ENCODE measurements at places on chromosomes 6 and 20.

DNA sequence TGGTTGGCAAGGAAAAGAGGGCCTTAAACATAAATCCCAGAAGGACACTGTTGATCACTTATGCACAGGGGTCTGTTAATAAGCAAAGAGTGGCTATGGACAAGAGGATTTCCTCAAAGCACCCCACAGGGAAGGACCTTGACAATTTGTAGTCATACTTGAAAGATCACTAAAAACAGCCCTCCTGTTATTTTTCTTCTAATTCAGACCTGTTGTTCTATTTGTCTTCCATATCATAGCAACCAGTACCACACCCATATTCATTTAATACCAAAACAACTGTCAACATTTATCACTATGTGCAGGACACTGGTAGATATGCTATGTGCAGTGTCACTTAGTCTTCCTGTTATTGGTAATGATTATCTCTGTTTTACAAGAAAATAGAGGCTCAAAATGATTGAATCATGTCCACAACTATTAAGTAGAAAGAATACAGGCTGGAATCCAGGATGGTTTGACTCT, 3.2 kb upstream of the DYNLRB1 start:
- no peak for DNase-seq

DNA sequence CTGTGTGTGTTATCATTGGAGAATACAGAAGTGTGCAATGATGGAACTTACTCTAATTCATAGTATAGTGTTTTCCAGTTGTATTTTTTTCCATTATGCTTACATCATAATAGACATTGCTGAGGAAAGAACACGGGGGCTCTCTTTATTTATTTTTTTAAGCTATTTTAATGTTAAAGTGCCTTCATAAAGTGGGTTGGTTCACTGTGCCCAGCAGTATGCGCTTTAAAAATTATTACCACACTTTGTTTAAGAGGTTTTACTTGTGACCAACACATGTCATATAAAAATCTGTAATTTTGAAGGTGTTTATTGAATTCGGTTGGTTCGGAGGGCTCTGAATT, 215.8 kb downstream of the TMEM242 start:
- no peak for DNase-seq

DNA sequence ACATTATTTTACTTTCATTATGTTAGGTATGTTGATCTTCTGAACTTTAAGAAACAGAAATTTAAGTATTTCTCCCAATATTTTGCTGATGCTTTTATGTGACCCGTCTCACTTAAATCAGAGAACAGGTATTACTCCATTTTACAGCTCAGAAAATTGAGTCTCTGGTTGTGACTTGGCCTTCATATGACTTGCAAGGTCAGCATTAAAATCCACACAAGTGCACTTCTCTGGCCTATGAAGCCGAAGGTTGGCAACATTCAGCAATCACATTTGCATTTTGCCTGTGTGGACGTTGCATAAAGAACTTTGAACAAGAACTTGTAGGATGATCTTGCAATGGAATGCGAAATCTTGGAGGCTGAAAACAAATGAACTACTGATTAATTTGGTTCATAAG, 10.1 kb upstream of the MYLIP start:
- no peak for DNase-seq

GRCh38 chr20:25229486-25230165, 18.3 kb upstream of the PYGB start:
- no peak for DNase-seq

GRCh38 chr6:166351715-166352285, 9.5 kb upstream of the SFT2D1 start:
- DNase-seq = no peak

GRCh38 chr6:29653452-29654038, 3.3 kb upstream of the MOG start:
- no peak for DNase-seq

DNA sequence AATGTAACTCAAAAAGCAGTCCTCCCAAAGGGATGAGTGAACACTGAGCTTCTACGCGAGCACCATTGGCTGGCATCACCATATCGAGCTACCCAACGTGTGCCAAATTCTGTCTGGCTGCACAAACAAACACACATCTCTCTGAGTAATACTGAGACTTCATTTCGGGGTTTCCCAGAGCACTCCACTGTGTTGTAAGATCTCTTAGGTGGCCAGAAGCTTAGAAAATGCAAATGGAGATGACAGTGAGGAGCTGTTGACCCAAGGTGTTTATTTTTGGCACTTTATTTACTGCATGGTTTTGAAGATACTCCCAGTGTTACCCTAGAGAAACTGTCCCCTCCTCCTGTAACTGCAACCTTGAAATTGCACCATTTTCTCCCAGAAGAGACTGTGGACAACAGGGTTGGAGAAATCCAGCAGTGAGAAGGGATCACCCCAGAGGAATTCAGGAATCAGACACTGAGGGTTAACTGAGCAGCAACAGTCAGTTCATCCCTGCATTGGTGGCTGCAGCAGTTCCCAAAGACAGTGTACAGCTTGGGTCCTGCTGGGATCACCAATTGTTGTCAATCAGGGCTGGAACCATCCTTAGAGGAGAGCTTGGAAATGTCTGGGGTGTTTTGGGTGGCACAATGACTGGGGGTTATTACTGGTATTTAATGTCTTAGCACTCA, 1.0 kb upstream of the RIPOR2 start:
- no peak for DNase-seq

GRCh38 chr6:39566456-39566855, 158.8 kb downstream of the KIF6 start:
- DNase-seq = no peak

- no peak for DNase-seq
Observed at GRCh38 chr6:3337521-3338350, 79.0 kb downstream of the PSMG4 start.

GRCh38 chr6:87912102-87912501, 135.5 kb upstream of the SPACA1 start:
- no peak for DNase-seq

GRCh38 chr6:169985121-169986015, 233.9 kb downstream of the ERMARD start:
- DNase-seq = no peak

GRCh38 chr6:155261111-155261900, 2.5 kb upstream of the CLDN20 start:
- no peak for DNase-seq

DNA sequence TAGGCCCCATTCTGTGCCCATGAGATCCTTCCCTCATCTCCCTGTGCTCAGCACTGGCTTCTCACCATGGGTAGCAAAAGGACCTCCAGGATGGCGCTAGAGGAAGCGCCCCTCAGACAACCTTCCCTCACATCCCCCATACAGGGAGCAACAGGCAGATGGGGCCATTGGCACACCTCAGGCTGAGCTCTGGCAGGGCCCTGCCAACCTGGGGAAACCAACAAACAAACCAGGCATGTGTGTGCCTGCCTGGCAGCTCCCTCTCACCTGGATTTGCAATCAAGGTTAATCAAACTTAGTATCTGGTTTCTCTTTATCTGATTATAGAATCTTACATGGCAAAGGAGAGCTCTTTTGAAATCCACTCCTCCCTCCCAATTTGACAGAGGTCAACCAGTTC, 134.9 kb downstream of the SLC23A2 start:
- no peak for DNase-seq

GRCh38 chr6:1242021-1242420, 69.9 kb upstream of the FOXQ1 start:
- DNase-seq = no peak

DNA sequence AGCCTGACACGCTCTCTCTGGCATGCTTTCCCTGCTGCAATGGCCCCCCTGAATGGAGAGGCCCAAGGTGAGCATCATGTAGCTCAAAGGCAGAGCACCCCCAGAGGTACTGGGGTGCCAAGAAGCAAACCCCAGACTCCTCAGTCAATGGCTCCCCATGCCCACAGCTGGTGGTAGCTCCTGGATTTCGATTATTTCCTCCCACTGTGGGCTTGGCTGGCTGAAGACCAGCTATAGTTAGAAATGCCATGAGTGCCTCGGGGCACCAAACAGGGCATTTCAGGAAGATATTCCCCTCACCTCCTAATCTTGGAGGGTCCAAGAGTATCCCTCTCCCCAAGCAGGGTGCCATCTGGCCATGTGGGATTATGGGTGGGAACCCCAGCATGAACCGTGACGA, 16.8 kb downstream of the MAP1LC3A start:
- DNase-seq = no peak

DNA sequence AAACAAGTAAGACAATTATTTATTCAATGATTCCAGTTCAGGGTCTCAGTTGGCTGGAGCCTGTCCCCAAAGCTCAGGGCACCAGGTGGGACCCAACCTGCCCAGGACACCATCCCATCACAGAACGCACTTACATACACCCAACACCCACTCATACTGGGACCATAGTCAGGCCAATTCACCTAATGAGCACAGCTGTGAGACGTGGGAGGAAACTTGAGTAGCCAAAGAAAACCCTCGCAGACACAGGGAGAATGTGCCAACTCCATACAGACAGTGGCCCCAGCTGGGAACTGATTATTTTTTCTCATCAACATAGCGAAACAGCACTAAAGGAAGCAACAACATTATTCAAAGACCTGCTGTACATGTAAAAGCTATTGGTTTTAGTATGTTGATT, 58.6 kb upstream of the DOK5 start:
- no peak for DNase-seq

GRCh38 chr6:41502917-41503671, 43.1 kb upstream of the FOXP4 start:
- DNase-seq = no peak

- DNase-seq = no peak
Observed at GRCh38 chr6:134684423-134684795, 265.5 kb downstream of the ALDH8A1 start.

DNA sequence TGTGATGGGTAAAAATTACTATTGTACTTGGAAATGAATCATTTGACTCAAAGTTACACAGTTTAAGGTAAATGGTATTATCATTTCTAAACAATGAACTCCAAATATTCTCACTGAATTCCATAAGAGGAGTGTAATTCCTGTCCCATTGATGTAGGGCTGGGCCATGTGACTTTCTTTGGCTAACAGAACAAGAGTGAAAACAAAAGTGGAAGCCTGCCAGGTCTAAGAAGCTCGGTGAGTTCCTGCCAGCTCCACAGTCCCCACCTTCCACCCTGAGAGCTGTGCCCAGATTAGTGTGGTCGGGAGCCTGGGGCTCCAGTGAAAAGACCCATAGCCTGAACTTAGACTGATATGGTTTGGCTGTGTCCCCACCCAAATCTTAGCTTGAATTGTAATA, 24.6 kb downstream of the TBXT start:
- DNase-seq = no peak

DNA sequence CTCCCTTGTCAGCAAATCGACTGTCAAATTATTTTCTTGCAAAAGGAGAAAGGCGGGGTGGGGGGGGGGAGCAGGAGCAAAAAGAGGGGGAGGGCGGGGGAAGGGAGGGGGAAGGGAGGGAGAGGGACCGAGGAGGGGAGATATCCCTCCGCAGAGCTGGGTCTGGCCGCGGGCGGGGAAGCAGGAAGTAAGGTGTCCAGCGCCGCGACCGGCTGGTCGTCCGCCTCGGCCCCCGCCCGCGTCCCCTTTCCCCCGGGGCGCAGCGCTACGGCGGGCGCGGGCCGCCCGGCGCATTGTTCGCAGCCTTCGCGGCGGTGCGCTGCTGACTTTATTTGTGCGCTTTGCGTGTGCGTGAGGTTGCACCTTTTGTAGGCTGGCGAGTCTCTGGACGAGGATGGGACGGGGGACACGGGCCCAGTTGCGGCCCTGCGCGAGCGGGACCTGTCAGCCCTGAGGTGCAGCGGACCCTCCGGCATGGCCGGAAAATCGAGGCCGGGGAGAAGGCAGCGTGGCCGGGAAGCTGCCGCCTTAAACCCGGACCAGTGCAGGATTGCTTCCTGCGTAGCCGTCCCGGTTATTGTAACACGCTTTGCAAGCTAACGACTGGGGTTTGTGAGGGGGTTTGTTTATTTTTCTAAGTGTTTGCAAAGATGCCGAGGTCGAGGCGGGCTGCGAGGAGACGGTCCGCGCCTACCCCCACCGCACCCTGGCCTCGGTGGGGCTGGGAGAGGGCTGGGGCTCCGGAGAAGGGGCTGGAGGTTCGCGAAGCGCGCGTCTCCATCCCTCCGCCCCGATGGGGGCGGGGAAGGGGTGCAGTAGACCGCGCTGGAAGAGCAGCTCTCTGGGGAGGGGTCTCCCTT, 675 bp upstream of the TRERF1 start:
- peak; percentile 83 for DNase-seq

GRCh38 chr6:14079433-14079832, 38.1 kb upstream of the CD83 start:
- no peak for DNase-seq

GRCh38 chr6:106807947-106808611, 166.4 kb downstream of the CD24 start:
- no peak for DNase-seq

DNA sequence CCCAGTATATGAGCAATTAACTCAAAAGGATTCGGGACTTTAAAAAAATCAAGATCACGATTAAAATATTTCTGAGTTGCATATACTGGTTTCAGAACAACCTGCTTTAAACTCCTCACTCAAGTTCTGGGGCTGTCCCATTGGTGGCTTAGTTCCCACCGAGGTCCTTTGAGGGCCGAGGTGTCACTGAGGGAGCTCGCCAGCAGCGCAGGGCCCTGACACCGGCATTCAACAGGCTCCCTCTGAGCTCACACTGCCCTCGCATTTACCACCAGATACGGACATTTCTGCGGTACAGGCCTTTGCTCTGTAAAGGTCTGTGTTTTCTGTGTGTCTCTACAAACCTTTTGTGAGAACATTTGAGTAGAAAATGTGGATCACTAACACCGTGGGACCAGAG, 24.4 kb upstream of the BNIP5 start:
- DNase-seq = no peak

- no peak for DNase-seq
Observed at GRCh38 chr6:2866171-2866846, 24.6 kb upstream of the SERPINB1 start.

DNA sequence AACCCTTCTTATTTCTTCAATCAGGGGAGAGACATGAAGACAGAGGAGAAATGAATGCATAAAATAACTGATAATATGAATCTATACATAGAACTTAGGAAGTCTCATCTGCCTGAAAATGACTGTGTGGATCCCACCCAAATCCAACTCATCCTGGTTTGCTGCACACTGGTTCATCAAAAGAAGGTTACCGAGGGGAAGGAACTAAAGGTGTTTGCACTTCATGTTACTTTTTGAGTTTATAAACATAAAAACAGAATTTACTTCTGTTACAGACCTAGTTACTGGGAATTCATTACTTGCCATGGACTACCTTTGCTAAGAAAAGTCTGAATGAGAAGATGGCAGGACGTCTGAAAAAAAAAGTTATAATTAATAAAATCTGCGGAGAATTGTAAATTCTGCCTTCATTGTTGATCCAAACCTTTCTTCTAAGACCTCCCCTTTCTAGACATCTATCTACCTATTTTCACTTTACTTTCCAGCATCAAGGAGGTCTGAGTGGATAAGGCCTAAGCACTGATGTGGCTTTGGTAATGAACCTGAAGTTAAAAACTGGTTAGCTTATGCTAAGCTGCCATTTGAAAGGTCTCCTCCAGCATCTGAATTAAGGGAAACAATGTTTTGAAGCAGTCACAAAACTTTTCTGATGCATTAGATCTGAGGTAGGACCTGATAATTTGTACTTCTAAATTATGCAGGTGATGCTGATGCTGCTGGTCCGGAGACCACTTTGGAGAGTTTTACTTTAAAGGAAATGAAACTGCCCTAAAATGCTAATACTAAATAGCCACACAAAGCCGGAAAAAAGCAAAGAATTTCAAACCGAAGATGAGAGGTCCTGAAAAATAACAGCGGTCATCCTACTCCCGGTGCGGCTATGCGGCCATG, 84.0 kb downstream of the HFE start:
- no peak for DNase-seq

- DNase-seq = no peak
Observed at GRCh38 chr20:32333988-32334885, 23.9 kb upstream of the ASXL1 start.

GRCh38 chr20:51945177-51945576, 142.9 kb upstream of the SALL4 start:
- no peak for DNase-seq

GRCh38 chr6:30802731-30803130, 58.4 kb upstream of the IER3 start:
- no peak for DNase-seq

Measured in left renal cortex interstitium (tissue), 4 donors.